ENCODE measurements at places on chromosomes 4 and X. TPM values are rescaled to one million over a fixed set of nuclear protein-coding genes. Genes with fewer than 3 reads are reported as not detected.

The APEX2 gene
- 6.4 TPM for total RNA-seq

- DNase-seq, result no peak
- H3K4me1 ChIP-seq, result no peaks in the 10 kb centered on the region
- no peak overlapping the region for H3K4me3 ChIP-seq
- no peak overlapping the region for H3K27ac ChIP-seq
Observed at GRCh38 chrX:46404774-46405173, 140.4 kb downstream of the ZNF674 start.

GRCh38 chr4:151105454-151106032, 6.1 kb downstream of the RPS3A start:
- no peak for DNase-seq
- H3K27ac ChIP-seq, result no peak overlapping the region
- no peak overlapping the region for H3K4me3 ChIP-seq
- peaks cover 13% of the 10 kb centered on the region for H3K4me1 ChIP-seq

The TMEM156 gene
- 18.4 TPM for total RNA-seq

The RELL1 gene
- total RNA-seq, result 48.6 TPM

GRCh38 chr4:41693629-41694028, 54.9 kb downstream of the PHOX2B start:
- no peaks in the 10 kb centered on the region for H3K4me1 ChIP-seq
- H3K4me3 ChIP-seq, result no peak overlapping the region
- H3K36me3 ChIP-seq, result no peaks in the 10 kb centered on the region
- H3K27me3 ChIP-seq, result no peaks in the 10 kb centered on the region
- no peak for DNase-seq

- H3K27me3 ChIP-seq, result no peaks in the 10 kb centered on the region
- H3K4me1 ChIP-seq, result no peaks in the 10 kb centered on the region
- no peak overlapping the region for H3K4me3 ChIP-seq
- no peak for DNase-seq
- no peak overlapping the region for H3K27ac ChIP-seq
Observed at GRCh38 chr4:79574741-79575451, 166.9 kb upstream of the GK2 start.

The TMEM47 gene
- not detected for total RNA-seq
